DMS79 (cell line): ENCODE measurements at places on chromosomes 4 and X.

- no peak for DNase-seq
These were observed 88.2 kb upstream of the USP9X start for GRCh38 chrX:40996886-40997530.

DNA sequence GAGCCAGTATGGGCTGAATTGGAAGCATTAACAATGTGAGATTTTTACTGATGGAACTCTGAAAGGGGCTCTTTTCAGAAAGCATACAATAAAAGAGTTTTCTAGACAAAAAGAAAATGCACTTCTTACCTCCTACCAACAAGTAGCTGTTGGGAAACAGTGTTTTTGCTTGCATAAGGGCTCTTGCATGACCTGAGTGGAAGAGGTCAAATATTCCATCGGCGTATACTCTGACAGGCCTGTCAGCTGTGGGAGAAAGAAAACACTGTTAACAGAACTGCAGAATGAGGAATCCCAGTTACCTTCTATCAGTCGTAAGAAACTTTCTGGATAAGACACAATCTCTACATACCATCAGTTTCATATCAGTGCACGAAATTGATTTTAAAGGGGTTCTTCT lies 39.5 kb downstream of the PCYT1B start:
- DNase-seq = no peak

DNA sequence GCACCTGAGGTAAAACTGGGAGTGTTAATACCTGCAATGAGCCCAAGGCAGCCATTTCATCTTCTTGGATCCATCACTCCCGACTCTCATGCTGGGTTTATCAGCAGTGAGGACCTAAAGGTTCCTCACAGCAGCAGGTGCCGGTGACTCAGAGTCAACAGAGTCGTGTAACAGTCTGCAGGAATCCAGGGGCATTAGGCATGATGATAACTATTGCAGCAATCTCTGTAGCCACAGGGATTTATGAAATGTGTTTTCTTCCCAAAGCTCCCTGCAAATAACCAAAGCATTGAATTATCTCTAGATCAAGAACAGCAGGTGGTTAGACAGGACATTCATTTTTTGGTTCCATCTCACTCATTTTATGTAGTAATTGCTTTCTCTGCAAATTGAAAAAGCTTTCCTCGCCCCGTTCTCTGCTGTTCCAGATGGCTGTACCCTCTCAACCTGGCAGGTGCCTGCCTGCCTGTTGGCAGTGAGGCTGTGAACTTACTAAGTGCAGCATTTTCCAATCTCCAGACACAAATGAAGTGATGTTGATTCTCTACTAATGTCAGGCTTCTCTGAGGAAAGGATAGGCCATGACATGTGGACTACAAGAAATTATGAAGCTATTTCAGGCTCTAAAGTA lies 48.1 kb upstream of the TSPAN7 start:
- DNase-seq = peak; percentile 10

- DNase-seq = no peak
These were observed 67.7 kb downstream of the THOC2 start for GRCh38 chrX:123665197-123665596.
